ENCODE measurements at places on chromosomes 5 and 9.

DNA sequence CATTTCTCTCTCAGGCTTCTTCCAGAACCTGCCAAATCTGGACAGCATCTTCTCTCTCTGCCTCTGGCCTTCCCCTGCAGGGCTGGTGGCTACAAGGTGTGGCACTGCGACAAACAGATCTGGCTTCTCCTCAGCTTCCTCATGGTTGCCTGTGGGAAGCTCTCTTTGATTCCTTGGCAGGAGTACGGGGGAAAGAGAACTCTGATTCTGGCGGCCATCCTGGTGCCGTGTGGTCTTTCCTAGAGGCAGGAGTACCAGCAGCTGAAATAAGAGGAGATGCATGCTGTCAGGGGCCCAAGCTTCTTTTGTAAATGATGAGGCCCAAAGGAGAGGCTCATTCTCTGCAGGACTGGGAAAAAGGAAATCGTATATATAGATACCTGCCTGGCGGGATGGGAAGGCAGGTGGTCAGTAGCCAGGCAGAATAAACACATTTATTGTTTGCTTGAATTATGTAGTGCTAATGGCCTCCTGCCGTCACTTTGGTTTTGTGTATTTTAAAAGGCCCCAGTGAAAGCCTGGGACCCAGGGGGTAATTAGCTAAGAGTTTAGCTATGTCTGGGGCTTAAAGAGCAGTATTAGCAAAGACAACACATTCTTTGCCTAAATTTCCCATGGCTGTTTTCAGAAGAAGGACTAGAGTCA is at the start of gene CER1:
TSS of gene CER1 (minus strand) at position 343 of the 645 bp plus-strand sequence. CDS start at position 282, 61 bp downstream.
- H3K27me3 ChIP-seq, result peaks cover 13% of the 10 kb centered on the region
- no peaks in the 10 kb centered on the region for H3K4me1 ChIP-seq
- H3K4me3 ChIP-seq, result no peak within 1 kb of the TSS

DNA sequence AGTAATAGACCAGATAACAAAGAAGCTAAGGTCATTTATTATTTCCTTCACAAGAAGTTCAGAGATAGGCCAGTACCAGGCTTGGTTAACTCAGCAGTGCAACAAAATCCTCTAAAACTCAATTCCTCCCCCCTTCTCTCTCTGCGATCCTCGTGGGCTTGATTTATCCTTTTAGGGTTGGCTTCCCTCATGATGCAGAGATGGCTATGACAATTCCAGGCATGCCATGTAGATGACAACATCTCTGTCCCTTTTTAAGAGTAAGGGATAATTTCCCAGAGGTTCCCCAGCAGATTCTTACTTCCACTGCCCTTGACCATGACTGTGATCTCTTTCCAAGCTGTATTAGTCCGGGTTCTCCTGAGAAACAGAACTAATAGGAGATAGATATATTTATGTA is 28.7 kb upstream of the DAP start:
- H3K27me3 ChIP-seq, result no peaks in the 10 kb centered on the region
- peak; percentile 11 for DNase-seq
- H3K4me1 ChIP-seq, result peaks cover 25% of the 10 kb centered on the region
- no peaks in the 10 kb centered on the region for H3K36me3 ChIP-seq
- peak overlapping the region; percentile 56 for H3K27ac ChIP-seq
- H3K4me3 ChIP-seq, result peak overlapping the region; percentile 45

DNA sequence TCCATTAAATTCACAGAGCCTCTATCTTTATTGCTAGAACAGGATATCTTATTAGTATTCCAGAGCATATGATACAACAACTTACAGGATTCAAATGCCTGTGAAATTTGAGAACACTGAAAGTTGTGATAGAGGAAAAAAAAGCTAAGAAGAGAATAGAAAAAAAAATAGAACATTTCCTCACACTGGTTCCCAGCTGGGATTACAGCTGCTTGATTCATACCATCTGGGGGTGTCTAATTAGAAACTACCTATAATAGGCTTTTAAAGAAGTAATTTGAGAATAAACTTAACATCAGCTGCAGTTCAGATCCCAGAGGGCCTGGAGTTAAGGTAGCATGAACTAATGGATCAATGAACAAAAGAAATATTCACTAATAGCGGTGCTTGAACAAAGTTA is 922.0 kb downstream of the CDH12 start:
- H3K27me3 ChIP-seq, result peaks cover 1% of the 10 kb centered on the region
- no peak overlapping the region for H3K27ac ChIP-seq
- H3K36me3 ChIP-seq, result no peaks in the 10 kb centered on the region
- H3K4me3 ChIP-seq, result no peak overlapping the region
- H3K4me1 ChIP-seq, result no peaks in the 10 kb centered on the region

GRCh38 chr5:143793249-143793648 is 18.7 kb upstream of the HMHB1 start:
- no peaks in the 10 kb centered on the region for H3K4me1 ChIP-seq
- DNase-seq, result no peak
- H3K4me3 ChIP-seq, result no peak overlapping the region

GRCh38 chr5:177176175-177176711 is 42.7 kb downstream of the NSD1 start:
- H3K27me3 ChIP-seq, result peaks cover 2% of the 10 kb centered on the region
- DNase-seq, result no peak
- no peak overlapping the region for H3K4me3 ChIP-seq
- peaks cover 10% of the 10 kb centered on the region for H3K36me3 ChIP-seq
- H3K4me1 ChIP-seq, result peaks cover 14% of the 10 kb centered on the region

- H3K4me1 ChIP-seq, result no peaks in the 10 kb centered on the region
- no peak for DNase-seq
- no peak overlapping the region for H3K4me3 ChIP-seq
- H3K27ac ChIP-seq, result no peak overlapping the region
- H3K27me3 ChIP-seq, result no peaks in the 10 kb centered on the region
- H3K36me3 ChIP-seq, result no peaks in the 10 kb centered on the region
Observed at GRCh38 chr5:121033334-121033733, 569.2 kb downstream of the PRR16 start.

DNA sequence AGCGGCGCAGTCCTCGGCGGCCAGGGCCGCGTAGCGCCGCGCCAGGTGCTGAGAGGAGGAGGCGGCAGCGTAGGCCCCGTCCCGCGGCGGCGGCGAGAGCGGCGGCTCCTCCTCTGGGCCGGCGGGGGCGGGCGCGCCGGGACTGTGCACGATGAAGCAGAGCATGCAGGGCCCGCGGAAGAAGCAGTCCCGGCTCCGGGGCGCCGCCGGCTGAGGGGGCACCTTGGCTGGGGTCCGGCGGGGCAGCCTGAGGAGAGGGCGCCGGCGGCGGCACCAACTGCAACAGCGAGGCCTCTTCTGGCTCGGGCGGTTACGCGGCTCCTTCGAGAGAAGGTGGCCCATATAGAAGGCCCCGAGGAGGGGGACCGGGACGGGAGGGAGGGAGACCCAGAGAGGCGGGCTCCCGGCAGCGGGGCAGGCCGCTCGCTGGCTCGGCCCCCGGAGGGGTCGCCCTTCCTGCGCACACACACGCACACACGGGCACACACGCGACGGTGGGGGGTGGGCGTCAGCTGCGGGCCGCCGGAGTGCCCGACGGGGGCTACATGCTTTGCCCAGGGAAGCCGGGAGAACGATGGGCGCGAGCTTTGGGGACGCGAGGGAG is 446 bp downstream of the FBXL17 start:
- H3K4me3 ChIP-seq, result peak overlapping the region; percentile 91
- peak overlapping the region; percentile 75 for H3K27ac ChIP-seq
- peaks cover 19% of the 10 kb centered on the region for H3K36me3 ChIP-seq

DNA sequence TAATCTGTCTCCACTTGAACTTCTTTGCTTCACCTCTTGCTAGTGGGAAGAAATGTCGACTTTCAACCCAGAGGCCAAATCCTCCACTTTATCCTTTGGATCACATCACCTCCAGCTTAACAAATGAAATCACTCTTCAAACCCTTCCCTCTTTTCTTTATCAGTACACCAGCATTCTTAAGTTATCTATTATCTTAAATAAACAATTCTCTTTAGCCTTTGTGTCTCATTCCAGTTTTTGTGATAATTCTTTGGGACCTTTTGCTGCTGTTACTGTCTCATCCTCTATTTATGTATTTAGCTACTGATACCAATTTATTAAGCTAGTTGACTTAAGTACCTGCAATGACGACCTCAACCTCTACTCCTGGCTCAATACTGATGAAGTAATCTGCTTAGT is 28.1 kb upstream of the FBN2 start:
- H3K4me3 ChIP-seq, result no peak overlapping the region
- H3K27ac ChIP-seq, result no peak overlapping the region
- DNase-seq, result no peak
- peaks cover 4% of the 10 kb centered on the region for H3K36me3 ChIP-seq
- H3K4me1 ChIP-seq, result peaks cover 30% of the 10 kb centered on the region
- H3K27me3 ChIP-seq, result no peaks in the 10 kb centered on the region

GRCh38 chr9:127679506-127679905 is 27.3 kb upstream of the CFAP157 start:
- DNase-seq, result no peak
- no peak overlapping the region for H3K27ac ChIP-seq
- H3K4me3 ChIP-seq, result no peak overlapping the region
- H3K4me1 ChIP-seq, result peaks cover 21% of the 10 kb centered on the region
- H3K36me3 ChIP-seq, result peaks cover 51% of the 10 kb centered on the region

- H3K27me3 ChIP-seq, result no peaks in the 10 kb centered on the region
- peak overlapping the region; percentile 29 for H3K27ac ChIP-seq
- H3K4me1 ChIP-seq, result peaks cover 29% of the 10 kb centered on the region
- no peak for DNase-seq
- H3K36me3 ChIP-seq, result peaks cover 4% of the 10 kb centered on the region
Observed at GRCh38 chr9:129416821-129417539, 203.9 kb downstream of the C9orf50 start.

DNA sequence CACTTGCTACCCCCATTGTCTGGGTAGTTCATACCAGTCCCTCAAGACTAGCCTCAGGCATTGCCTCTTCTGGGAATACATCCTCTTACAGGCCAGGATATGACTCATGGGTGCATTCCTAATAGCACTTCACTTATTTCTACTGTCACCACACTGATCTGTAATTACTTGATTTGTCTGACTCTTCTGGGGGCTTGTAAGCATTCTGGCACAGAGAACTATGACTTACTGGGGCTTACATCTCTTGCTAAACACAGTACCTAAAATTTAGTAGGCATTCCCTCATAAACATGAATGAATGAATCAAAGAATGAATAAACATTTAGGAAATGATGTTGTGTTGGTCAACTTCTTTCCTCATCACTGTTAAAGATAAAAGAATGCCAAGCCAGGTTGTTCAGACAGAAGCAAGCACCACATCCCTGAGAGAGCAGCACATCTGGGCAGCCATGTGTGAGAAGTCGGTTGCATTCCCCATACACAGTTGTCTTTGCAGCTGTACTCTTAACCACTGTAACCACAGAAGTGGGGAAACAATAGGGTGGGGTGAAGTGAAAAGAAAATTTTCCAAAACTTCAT is 27.6 kb downstream of the IL7R start:
- H3K27ac ChIP-seq, result peak overlapping the region; percentile 81
- peak overlapping the region; percentile 42 for H3K4me3 ChIP-seq
- peak; percentile 86 for DNase-seq
- H3K27me3 ChIP-seq, result no peaks in the 10 kb centered on the region
- peaks cover 9% of the 10 kb centered on the region for H3K36me3 ChIP-seq

DNA sequence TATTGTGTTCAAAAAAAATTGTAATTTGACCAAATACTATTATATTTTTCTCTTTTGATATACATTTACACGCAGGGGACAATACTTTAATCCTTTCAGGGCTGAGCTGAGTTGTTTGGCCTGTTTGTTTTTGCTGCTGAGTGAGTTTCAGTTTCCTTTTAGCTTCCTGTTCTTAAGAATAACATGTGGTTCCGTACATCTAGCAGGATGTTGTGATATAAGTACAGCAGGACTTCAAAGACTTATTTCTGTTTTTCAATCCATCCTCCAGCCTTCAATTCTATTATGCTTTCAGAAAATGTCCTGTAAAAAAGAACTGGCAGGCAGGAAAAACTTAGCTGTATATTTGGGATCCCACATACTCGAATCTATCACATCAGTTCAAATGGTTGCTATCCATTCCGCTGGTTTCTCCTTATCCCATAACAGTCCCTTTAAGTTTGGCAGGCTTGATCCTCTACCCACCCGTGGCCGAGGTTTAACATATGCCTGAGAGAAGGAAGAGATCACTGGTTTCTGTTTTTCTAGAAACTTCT is 1037.3 kb upstream of the ACO1 start:
- H3K4me3 ChIP-seq, result no peak overlapping the region
- no peaks in the 10 kb centered on the region for H3K36me3 ChIP-seq
- no peaks in the 10 kb centered on the region for H3K4me1 ChIP-seq
- H3K27ac ChIP-seq, result no peak overlapping the region
- H3K27me3 ChIP-seq, result no peaks in the 10 kb centered on the region

DNA sequence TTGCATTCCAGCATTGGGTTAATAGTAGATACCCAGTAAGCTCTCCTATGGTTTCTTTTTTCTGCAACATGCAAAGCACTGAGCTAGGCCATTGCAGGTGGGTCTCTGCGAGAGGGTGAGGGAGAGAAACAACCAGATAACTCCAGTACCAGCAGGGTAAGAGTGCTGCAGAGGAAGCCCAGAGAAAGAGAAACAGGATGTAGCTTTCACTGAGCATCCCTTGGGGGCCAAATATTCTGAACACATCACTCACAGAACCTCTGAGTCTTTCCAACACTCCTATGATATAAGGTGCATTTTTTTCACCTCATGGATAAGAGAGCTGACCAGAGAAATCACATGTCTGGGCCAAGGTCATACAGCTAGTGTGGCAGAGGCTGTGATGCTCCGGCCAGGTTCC is 76.7 kb downstream of the TRIM32 start:
- DNase-seq, result no peak
- H3K27me3 ChIP-seq, result peaks cover 7% of the 10 kb centered on the region
- no peak overlapping the region for H3K27ac ChIP-seq
- no peaks in the 10 kb centered on the region for H3K36me3 ChIP-seq
- no peaks in the 10 kb centered on the region for H3K4me1 ChIP-seq

DNA sequence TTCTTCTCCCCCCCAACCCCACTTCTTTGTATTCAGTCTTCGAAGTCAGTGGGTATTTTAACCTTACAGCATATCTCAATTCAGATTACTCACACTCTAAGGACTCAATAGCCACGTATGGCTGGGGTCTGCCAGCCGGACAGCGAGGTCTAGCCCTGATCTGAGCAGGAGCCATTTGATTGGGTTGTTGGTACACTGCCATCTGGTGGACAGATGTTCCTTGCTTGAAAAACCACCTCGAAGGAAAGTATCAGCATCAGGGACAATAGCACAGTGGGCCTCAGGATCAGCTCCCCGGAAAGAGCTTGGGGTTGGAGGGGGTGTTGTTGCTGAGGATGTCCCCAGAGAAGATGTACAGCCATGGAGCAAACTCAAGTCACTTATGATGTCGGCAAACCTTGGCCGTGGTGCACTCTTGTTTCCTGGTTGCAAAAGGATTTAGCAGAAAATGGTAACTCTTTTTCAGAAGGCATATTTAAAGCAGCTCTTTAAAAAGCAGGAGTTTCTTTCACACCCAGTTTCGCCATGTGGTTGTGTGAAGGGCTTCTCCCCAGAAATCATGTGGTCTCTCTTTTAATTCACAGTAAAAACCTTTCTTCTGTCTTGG is 31.7 kb upstream of the KCNMB1 start:
- H3K4me3 ChIP-seq, result no peak overlapping the region
- H3K27ac ChIP-seq, result no peak overlapping the region
- H3K36me3 ChIP-seq, result no peaks in the 10 kb centered on the region
- peak; percentile 43 for DNase-seq

GRCh38 chr9:130583271-130583670 is 3.9 kb downstream of the FUBP3 start:
- DNase-seq, result no peak
- H3K36me3 ChIP-seq, result peaks cover 3% of the 10 kb centered on the region
- H3K4me1 ChIP-seq, result peaks cover 27% of the 10 kb centered on the region
